CD4-positive, alpha-beta T cell treated with Interleukin-6 at 100 ng/mL for 8 hours (primary cell): ENCODE measurements at places on chromosomes 11 and 22.
A peak's percentile ranks its signal among the peaks of the same experiment; 100 is the strongest.

GRCh38 chr11:331358-332060, 10.8 kb upstream of the IFITM3 start:
- no peak for DNase-seq

DNA sequence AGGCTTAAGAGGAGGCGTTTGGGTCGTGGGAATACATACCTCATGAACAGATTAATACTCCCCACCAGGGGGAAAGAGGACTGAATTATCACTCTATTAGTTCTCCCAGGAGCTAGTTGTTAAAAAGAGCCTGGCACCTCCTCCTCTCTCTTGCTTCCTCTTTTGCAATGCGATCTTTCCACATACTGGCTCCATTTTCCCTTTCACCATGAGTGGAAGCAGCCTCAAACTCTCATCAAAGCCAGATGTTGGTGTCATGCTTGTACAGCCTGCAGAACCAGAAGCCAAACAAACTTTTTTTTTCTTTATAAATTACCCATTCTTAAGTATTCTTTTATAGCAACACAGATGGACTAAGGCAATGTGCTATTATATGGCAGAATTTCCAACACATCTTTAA, 258.5 kb downstream of the FAM76B start:
- no peak for DNase-seq

- no peak for DNase-seq
Measured at GRCh38 chr11:129040934-129041333, 98.3 kb upstream of the TP53AIP1 start.

GRCh38 chr11:114159802-114160632, 100.5 kb downstream of the ZBTB16 start:
- peak; percentile 98 for DNase-seq

- peak; percentile 58 for DNase-seq
Measured at GRCh38 chr11:6667733-6668374, 12.2 kb upstream of the DCHS1 start.

GRCh38 chr11:131815590-131815989, 445.2 kb downstream of the NTM start:
- no peak for DNase-seq
